Memory B cell (primary cell): ENCODE measurements at places on chromosomes 16 and 17.
A peak's percentile ranks its signal among the peaks of the same experiment; 100 is the strongest.

- peak; percentile 65 for DNase-seq
- H3K27ac ChIP-seq = no peak overlapping the region
- peaks cover 10% of the 10 kb centered on the region for H3K27me3 ChIP-seq
- H3K4me3 ChIP-seq = no peak overlapping the region
- H3K36me3 ChIP-seq = no peaks in the 10 kb centered on the region
Observed at GRCh38 chr17:6473128-6473767, 29.0 kb downstream of the PIMREG start.

DNA sequence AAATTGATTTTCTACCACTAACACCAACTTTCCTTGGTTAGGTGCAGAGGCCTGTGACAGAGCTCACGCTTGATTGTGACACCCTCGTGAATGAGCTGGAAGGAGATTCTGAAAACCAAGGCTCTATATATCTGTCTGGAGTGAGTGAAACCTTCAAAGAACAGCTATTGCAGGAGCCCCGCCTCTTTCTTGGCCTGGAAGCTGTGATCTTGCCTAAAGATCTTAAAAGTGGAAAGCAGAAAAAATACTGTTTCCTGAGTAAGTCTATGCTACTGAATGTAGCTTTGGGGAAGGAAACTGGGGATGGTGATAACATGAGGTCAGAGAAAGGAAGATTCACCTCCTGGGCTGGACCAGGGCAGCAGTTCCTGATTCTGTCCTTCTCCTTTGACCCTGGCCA, 38.3 kb downstream of the REXO5 start:
- no peaks in the 10 kb centered on the region for H3K4me1 ChIP-seq
- DNase-seq = no peak
- H3K36me3 ChIP-seq = no peaks in the 10 kb centered on the region
- no peak overlapping the region for H3K27ac ChIP-seq
- no peak overlapping the region for H3K4me3 ChIP-seq

DNA sequence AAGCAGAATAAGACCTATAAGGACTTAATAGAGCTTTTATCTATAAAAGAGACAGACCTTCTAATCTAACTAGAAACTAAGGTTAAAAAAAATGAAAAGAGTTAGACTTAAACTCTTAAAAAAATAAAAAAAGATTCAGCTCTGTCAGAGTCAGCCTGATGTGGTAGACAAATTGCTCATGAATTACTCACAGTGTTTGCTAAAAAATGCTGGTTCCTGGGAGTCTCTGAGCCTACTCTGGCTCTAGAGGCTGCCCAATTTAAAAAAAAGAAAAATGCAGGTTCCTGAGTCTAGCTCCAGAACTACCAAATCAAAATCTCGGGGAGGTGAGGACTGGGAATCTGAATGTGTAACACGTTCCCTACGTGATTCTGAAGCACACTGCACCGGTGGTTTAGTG, 18.1 kb downstream of the SOST start:
- no peak overlapping the region for H3K27ac ChIP-seq
- no peak for DNase-seq
- H3K36me3 ChIP-seq = no peaks in the 10 kb centered on the region
- peaks cover 32% of the 10 kb centered on the region for H3K27me3 ChIP-seq
- no peak overlapping the region for H3K4me3 ChIP-seq

- H3K27me3 ChIP-seq = no peaks in the 10 kb centered on the region
- H3K36me3 ChIP-seq = no peaks in the 10 kb centered on the region
- no peak for DNase-seq
- no peak overlapping the region for H3K27ac ChIP-seq
- H3K4me1 ChIP-seq = peaks cover 34% of the 10 kb centered on the region
Observed at GRCh38 chr16:11314309-11314894, 30.9 kb upstream of the RMI2 start.

DNA sequence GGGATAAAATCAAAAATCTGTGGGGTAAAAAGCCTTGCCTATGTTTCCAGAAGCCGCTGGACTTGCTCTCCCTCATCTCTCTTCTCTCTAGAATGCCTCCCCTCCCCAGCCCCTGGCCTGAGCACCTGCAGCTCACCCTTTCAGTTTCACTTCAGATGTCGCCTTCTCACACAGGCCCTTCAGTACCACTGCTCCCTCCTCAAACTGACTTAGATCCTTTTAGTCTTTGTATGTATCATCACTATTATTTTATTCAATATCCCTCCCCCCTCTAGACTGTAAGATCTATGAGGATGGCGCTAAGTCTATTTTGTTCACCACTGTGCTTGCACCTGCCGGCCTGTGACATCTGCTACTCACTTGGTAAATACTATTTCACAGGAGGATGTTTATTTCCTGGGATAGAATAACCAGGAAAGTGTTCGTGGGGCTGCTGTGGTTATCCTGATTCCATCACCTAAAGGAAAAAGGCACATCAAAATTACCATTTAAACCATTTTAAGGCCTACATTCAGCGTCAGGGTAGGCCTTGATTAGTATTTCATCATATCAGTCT, 122.3 kb downstream of the MRTFB start:
- DNase-seq = no peak
- no peaks in the 10 kb centered on the region for H3K27me3 ChIP-seq
- peak overlapping the region; percentile 22 for H3K4me3 ChIP-seq
- H3K27ac ChIP-seq = peak overlapping the region; percentile 26

GRCh38 chr16:80958284-80958683, 48.4 kb downstream of the CMC2 start:
- no peak overlapping the region for H3K4me3 ChIP-seq
- H3K27me3 ChIP-seq = no peaks in the 10 kb centered on the region
- DNase-seq = no peak

GRCh38 chr16:71564335-71564967, 12.4 kb downstream of the TAT start:
- peak overlapping the region; percentile 90 for H3K4me3 ChIP-seq
- H3K4me1 ChIP-seq = peaks cover 18% of the 10 kb centered on the region
- peaks cover 8% of the 10 kb centered on the region for H3K36me3 ChIP-seq

DNA sequence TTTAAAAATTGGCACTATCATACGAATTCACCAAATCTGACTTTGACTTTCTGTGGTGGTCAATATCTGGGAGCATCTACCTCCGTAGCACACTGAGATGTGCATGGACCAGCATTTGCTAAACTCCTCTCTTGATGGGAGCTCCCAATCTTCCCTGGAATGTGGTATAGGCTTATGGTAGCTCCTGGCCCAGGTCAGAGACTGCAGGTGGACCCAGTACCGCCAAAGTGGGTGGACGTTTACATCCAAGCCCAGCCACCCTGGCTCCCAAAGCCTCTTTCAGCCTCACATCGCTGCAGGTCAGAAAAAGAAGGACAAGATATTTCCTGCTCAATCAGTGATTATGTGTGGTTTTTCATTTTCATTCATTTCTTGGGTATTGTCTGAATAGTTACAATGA, 43.1 kb upstream of the NKD1 start:
- H3K36me3 ChIP-seq = no peaks in the 10 kb centered on the region
- H3K4me3 ChIP-seq = no peak overlapping the region
- peaks cover 6% of the 10 kb centered on the region for H3K27me3 ChIP-seq
- DNase-seq = no peak

DNA sequence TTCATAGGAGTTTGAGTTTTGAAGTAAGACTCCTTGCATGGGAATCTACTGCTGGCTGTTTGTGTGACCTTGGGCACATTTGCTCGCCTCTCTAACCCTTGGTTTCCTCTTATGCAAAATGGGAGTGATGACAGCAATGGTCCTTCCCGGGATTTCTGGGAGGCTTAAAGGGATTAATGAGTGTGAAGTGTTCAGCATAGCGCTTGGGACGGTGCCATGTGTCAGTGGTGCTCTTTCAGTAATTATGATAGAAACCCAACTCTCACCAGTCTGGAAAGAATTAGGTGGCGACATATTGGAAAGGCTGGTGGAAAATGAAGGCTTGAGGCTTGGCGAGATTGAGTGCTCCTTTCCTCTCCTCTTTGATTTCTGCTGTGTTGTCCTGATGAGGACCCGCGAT, 429.2 kb upstream of the EEF2KMT start:
- H3K4me3 ChIP-seq = no peak overlapping the region
- no peaks in the 10 kb centered on the region for H3K36me3 ChIP-seq
- DNase-seq = no peak
- no peaks in the 10 kb centered on the region for H3K27me3 ChIP-seq
- no peak overlapping the region for H3K27ac ChIP-seq
- H3K4me1 ChIP-seq = no peaks in the 10 kb centered on the region

DNA sequence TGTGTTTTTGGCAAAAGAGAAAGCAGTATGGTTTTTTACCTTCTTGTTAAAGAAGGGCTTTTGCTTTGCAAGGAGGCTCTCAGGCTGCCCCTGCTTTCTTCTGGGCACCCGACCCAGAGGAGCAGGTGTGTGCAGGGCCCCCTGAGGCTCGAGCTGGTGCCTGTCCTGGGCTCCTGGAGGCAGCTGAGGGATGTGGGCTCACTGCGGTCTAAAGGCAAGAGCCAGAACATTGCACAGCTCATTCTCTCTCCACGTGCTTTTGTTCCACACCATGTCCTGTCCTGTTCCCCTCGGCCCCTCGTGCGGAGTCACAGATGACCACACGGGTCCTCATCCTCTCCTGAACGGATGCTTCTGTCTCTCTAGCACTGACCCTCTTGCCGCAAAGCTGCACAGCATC, 36.7 kb upstream of the CAPN15 start:
- peaks cover 15% of the 10 kb centered on the region for H3K36me3 ChIP-seq
- H3K4me3 ChIP-seq = no peak overlapping the region

- H3K27me3 ChIP-seq = peaks cover 15% of the 10 kb centered on the region
- DNase-seq = no peak
- no peak overlapping the region for H3K27ac ChIP-seq
- H3K4me1 ChIP-seq = no peaks in the 10 kb centered on the region
- no peak overlapping the region for H3K4me3 ChIP-seq
- no peaks in the 10 kb centered on the region for H3K36me3 ChIP-seq
Observed at GRCh38 chr16:82033006-82033405, 2.0 kb upstream of the HSD17B2 start.

- H3K36me3 ChIP-seq = no peaks in the 10 kb centered on the region
- H3K4me3 ChIP-seq = peak overlapping the region; percentile 22
- H3K27me3 ChIP-seq = peaks cover 6% of the 10 kb centered on the region
- no peak for DNase-seq
- no peak overlapping the region for H3K27ac ChIP-seq
- H3K4me1 ChIP-seq = peaks cover 40% of the 10 kb centered on the region
Observed at GRCh38 chr17:47720754-47721533, 12.1 kb upstream of the TBX21 start.

DNA sequence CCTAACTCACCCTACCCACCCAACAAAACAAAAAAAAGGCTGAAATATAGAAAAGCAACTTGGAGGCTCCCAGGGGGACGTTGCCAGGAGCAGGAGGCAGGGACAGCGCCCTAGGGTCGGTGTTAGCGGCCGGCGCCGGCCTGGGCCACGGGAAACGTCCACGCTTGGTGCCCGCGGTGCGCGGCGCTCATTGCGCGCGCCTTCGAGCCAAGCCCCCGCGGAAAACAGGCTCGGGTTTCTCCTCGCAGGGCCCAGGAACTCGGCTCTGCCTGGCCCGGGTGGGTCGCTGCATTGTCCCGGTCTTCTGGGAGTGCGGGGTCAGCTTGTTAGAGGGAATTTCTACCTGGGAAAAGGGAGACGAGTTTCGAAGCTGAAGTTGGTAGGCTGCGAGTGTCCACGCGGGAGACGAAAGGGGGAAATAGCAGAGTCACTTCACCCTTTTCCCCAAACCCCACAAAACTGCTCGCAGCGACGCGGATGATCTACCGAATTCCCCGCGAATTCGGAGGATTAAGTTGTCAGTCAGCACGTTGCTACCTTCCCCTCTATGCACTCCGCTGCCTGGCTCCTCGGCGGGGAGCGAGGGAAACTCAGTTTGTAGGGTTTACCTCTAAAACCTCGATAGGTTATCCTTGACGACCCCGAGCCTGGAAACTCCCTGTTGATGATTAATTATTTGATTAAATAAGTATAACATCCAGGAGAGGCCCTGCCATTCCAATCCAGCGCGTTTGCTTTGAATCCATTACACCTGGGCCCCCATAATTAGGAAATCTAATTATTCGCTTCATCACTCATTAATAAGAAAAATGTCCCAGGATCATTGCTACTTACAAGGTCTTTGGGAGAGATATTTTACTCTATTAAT, 751 bp upstream of the FOXC2 start:
- peaks cover 15% of the 10 kb centered on the region for H3K27me3 ChIP-seq
- no peak overlapping the region for H3K27ac ChIP-seq
- no peak for DNase-seq
- H3K36me3 ChIP-seq = no peaks in the 10 kb centered on the region
- no peak overlapping the region for H3K4me3 ChIP-seq

- no peak overlapping the region for H3K27ac ChIP-seq
- H3K4me3 ChIP-seq = no peak overlapping the region
- H3K4me1 ChIP-seq = peaks cover 14% of the 10 kb centered on the region
- peaks cover 9% of the 10 kb centered on the region for H3K27me3 ChIP-seq
- H3K36me3 ChIP-seq = no peaks in the 10 kb centered on the region
Observed at GRCh38 chr17:8997994-8998628, 23.2 kb upstream of the NTN1 start.

GRCh38 chr16:89268585-89268984, 51.1 kb downstream of the ZNF778 start:
- H3K27me3 ChIP-seq = no peaks in the 10 kb centered on the region
- no peak for DNase-seq
- H3K4me3 ChIP-seq = no peak overlapping the region
- H3K27ac ChIP-seq = no peak overlapping the region
- H3K36me3 ChIP-seq = peaks cover 29% of the 10 kb centered on the region

- H3K36me3 ChIP-seq = no peaks in the 10 kb centered on the region
- no peak for DNase-seq
- H3K4me1 ChIP-seq = no peaks in the 10 kb centered on the region
- H3K27me3 ChIP-seq = peaks cover 9% of the 10 kb centered on the region
- no peak overlapping the region for H3K4me3 ChIP-seq
Observed at GRCh38 chr17:65071861-65072260, 15.3 kb upstream of the GNA13 start.

- no peak for DNase-seq
- H3K4me3 ChIP-seq = no peak overlapping the region
- H3K27ac ChIP-seq = no peak overlapping the region
- no peaks in the 10 kb centered on the region for H3K36me3 ChIP-seq
- H3K27me3 ChIP-seq = no peaks in the 10 kb centered on the region
Observed at GRCh38 chr16:51404386-51404785, 253.3 kb upstream of the SALL1 start.

GRCh38 chr17:34154961-34155730, 99.9 kb upstream of the CCL2 start:
- peaks cover 6% of the 10 kb centered on the region for H3K4me1 ChIP-seq
- no peak overlapping the region for H3K27ac ChIP-seq
- H3K4me3 ChIP-seq = no peak overlapping the region
- peaks cover 29% of the 10 kb centered on the region for H3K27me3 ChIP-seq
- DNase-seq = no peak
- peaks cover 2% of the 10 kb centered on the region for H3K36me3 ChIP-seq

DNA sequence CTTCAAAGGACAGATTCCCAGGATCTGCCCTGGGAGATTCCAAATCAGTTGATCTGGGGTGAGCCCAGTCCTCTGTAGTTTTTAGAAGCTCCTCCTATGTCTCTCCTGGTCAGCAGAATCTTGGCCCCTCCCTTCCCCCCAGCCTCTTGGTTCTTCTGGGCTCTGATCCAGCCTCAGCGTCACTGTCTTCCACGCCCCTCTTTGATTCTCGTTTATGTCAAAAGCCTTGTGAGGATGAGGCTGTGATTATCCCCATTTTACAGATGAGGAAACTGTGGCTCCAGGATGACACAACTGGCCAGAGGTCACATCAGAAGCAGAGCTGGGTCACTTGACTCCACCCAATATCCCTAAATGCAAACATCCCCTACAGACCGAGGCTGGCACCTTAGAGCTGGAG, 840 bp upstream of the CDH5 start:
- no peak overlapping the region for H3K4me3 ChIP-seq
- no peak overlapping the region for H3K27ac ChIP-seq
- H3K27me3 ChIP-seq = peaks cover 30% of the 10 kb centered on the region
- DNase-seq = no peak
- no peaks in the 10 kb centered on the region for H3K36me3 ChIP-seq
- H3K4me1 ChIP-seq = peaks cover 6% of the 10 kb centered on the region
